ENCODE measurements at places on chromosomes 4 and X.

GRCh38 chrX:103556963-103557612 lies 28.2 kb upstream of the TCEAL4 start:
- no peak for DNase-seq

- DNase-seq: no peak
Observed at GRCh38 chr4:52890521-52890791, 28.3 kb downstream of the RASL11B start.

GRCh38 chr4:6019316-6020263 lies 1.4 kb upstream of the C4orf50 start:
- DNase-seq: no peak

DNA sequence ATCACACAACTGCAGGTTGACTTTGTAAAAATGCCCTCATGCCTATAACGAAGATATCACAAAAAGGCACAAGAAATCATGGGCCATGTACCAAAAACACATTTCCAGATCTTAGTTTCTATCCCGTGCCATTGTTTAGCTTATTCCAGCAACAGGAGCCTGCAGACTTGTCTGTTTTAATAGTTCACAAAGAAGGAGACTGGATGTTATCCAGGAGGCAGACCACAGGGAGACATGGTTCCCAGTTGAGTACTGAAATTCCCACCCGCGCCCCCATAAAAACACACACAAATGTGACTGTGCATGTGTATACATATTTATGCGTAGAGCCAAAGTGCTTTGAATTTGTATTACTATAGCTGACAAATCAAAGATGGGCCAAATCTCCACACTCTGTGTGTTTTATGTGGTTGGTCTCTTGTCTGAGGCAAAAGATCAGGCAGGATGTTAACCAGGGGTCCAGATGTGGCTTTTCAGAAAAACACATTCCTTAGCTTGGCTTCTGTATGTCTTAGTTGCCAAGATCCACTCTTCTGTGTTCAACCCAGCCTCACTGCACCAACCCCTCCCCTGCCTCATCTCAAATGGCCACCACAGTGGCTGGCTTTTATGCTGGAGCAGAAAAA lies 469.2 kb upstream of the DIPK2B start:
- DNase-seq: no peak

DNA sequence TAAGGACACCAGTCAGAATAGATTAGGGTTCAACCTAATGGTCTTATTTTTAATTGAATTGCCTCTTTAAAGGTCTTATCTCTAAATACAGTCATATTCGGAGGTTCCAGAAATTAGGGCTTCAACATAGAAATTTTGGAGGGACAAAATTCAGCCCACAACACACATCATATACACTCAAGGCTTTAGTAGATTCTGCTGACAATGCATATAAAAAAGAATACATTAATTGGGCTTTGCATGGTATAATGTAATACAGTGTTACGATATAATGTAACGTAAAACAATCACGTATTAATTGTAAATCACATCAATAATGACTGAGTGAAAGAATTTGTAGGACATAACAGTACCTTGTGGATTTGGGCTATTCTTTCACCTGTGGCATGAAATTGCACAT lies 787.8 kb downstream of the STIM2 start:
- DNase-seq: no peak

DNA sequence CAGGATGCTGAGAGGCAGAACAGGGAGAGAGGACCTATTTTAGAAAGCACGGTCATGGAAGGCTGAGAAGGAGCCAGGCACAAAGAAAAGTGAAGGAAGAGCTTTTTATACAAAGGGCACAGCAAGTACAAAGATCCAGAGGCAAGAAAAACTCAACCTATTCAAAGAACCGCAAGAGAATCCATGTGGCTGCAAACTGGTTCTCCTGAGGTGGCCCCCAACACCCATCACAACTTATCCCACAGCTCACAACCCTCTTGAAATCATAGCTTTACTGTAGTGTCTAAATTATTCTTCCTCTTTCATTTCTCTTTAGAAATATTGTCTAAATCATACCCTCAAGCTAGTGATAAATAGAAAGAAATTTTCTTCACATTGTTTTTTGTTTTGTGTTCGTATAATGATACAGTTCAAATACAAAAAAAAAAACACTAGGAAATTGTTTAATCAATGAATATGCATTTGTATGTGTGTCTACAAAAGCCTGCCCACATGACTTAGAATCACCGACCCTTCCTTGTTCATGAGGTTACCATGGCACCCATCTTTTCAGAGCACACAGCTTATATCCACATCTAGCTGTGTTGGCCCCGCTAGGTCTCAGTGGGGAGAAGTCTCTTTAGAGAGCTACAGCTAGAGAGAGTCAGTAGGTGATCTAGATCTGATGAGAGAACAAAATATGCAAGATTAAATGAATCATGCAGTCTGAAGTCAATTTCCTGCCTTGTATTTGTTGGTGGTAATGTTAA lies 126.9 kb upstream of the DCLK2 start:
- no peak for DNase-seq

DNA sequence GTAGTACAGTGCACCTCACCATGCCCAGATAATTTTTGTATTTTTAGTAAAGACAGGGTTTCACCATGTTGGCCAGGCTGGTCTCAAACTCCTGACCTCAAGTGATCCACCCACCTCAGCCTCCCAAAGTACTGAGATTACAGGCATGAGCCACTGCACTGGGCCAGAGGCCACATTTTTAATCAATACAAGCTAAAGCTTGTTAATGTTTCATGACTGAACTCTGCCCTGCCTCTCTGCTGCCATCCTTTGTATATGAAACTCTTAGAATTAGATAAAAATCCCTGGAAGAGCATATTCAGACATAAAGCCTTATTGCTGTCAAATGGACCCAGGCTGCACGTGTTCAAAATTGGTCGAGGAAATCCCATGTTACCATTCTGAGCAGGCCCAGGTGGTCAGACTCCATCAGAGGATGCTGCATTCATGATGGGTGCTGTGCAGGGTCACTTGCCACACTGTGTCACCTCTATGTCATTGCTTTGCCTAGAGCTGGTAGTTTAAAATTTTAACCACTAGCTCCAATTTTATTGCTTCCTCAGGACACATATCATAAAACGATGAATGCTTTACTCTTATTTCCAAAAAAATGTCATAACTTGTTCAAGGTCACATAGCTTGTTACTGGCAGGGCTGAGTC lies 45.2 kb downstream of the LNX1 start:
- no peak for DNase-seq
